ENCODE measurements at places on chromosomes 2 and 18.

DNA sequence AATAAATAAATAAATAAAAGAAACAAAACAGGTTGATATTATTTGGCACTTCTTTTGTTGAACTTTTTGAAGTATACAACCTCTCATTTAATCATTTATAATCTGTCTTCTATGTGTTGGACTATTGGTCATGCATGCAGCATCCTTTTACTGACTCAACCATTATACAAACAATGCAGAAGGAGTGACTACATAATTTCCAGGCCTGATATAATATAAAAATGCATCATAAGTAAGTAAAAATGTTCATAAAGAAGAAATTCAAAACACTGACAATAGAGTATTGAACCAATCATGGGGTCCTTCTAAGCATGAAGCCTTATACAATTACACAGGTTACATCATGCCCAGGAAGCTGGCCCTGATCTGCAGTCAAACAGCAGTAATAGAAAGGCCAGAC, 141.5 kb upstream of the FN1 start:
- no peak for DNase-seq

GRCh38 chr2:238601433-238602222, 174.9 kb downstream of the ASB1 start:
- DNase-seq: no peak

DNA sequence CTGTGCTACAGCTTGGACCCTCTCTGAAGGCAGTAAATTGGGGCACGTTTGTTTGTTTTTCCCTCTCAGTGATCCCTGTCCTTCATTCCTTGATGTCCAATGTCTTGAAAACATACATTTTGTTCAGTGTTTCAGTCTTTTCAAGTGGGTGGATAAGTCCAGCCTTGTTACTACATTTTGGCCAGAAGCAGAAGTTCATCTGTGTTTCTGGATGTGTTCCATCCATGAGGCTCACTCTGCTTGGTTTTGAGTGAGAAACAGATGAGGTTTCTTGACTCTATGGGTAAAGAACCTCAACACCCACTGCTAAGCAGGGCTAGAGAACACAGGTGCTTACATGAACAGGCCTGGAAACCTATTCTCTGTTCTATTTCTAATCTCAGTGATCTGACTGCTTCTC, 74.5 kb upstream of the RFX8 start:
- DNase-seq: no peak

DNA sequence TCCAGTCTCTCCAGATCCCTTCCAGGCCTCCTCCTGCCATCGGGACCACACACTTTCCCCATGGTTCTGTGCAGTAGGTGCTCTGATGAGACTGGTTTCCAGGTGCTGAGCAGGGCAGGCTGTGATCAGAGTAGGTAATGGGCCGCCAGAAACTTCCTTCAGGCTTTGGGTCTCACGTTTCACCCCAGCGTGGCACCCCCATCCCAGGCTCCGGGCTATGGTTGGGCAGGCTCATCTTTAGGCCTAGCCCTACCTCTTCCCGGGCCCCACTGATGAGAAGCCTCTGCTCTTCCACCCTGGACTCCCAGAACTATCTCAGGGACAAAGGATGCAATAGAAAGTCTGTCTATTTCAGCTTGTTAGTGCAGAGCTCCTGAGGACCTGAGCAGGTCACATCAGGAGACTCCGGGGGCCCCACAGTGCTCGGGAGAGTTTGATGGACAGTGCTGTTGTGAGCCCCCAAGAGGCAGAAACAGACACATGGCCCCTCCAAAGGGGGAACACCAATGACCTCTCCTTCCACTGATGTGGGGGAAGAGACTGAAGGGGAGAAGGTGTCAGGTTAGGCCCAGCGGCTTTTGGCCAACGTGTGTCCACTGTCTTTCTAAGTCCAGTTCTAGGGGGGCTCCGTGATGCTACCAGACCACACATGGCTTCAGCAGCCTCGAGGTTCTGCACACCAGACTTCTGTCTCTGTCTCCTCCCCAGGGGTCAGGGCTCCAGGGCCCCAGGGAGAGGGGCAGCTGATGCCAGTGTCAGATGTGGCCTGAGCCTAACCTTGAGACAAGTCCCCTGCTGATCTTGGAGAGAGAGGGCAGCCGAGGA, 5.8 kb upstream of the PROM2 start:
- no peak for DNase-seq

DNA sequence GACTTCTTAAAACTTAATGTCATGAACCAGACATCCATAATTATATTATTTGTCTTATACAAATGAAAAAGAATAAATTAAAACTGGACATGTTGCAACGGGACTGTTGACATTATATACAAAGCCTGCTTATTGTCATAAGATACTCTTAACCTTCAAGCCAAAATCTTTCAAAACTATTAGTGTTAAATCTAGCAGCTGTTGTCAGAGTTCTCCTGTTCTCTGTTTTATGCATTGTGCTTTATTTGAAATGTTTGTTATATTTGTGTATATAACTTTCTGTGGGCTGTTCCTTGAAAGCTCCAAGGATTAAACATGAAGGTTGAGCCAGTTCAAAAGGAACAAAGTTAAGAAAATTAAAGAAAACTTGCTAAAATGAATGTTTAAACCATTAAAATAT, 335.5 kb upstream of the NT5C1B start:
- DNase-seq: no peak

DNA sequence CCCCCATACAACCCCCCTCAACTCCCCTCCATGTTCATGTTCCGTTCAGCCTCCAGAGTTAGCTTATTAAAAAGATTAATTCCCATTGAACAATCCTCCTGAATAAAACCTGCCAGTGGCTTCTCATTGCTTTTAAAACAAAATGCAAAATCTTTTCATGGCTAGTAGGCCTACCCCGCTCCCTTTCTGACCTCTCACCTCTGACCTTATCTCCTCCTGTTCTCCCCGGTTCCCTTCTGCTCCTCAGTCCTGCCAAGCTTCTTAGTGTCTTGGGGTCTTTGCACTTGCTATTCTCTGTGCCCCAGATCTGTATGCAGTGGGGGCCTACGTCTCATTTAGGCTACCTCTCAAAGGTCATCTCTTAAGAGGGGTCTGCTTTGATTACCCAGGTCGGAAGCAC, 64.3 kb downstream of the RHOB start:
- no peak for DNase-seq

DNA sequence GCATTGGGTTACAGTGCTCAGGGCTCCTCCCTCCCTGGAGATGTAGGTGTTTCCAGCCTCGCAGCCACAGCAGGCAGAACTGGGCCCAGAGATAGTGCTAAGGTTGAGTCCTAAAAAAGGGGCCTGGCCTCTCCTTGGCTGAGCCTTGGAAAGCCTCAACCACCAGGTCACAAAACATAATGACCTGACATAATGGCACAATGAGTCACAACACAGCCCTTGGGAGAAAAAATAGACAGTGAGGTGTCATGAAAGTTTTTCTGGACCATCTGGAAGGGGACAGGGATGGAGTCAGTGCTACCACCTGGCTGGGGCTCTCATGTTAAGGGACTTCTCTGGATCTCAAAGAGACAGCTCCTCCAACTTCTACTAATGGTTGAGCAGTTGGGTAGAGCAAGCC, 92.4 kb upstream of the LCLAT1 start:
- DNase-seq: no peak

- DNase-seq: no peak
Observed at GRCh38 chr2:135149251-135149650, 97.2 kb downstream of the RAB3GAP1 start.

- no peak for DNase-seq
Observed at GRCh38 chr2:222734703-222735014, 63.2 kb downstream of the MOGAT1 start.

- DNase-seq: no peak
Observed at GRCh38 chr2:151862700-151863099, 34.5 kb upstream of the ARL5A start.

DNA sequence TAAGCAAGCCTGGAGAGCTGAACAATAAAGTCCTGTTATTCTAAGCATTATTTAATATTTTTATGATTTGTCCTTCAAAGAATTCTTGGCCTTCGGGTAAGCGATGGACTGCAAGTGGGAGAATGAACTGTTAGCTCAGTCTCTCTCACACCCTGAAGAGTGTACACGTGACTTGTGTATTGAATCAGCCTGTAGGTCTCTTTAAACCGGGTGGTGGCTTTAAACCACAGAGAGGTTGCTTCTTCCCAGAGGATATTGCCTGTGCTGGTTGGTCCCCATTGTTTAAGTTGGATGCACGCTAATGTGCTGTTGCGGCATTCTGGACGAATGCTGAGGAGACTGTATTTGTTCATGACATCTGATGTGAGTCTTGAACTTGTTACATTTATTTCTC, 183.3 kb downstream of the LTBP1 start:
- DNase-seq: no peak

GRCh38 chr2:10884574-10884975, 27.2 kb upstream of the KCNF1 start:
- no peak for DNase-seq

DNA sequence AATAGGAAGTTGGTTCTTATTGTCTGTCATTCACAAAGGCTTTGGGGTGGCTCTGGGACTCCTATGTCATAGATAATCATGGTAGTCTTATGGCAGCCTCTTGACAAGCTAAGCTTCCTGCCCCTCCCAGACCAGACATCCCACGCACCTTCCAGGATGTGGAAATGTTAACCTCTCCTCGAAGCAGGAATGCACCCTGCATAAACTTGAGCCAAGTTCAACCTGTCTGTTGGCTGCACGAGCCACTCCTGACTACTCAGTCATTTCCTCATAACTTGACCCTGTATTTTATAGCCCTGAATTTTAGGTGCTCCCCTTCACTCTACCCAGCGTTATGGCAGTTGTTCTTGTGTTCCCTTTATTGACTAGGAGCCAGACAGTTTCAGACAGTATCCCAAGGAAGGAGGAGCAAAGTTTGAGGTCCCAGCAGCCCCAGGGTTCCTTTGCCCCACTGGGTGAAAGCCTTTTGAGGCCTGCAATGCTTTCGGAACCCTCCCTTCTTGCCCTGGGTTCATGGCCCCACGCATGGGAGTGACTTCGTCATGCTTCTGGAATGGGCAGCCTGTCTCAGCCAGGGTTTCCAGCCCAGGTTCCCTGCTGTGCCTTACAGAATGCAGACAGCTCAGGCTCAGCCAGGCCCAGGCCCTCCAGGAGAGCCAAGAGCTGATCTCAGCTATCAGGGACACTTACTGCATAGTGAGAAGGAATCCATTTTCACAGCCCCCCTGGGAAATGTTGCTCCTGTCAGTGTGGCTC, 15.6 kb upstream of the INO80C start:
- DNase-seq: no peak

GRCh38 chr2:236903978-236904377, 181.7 kb upstream of the COPS8 start:
- DNase-seq: no peak

GRCh38 chr2:74719066-74719465, 65.0 kb downstream of the SEMA4F start:
- DNase-seq: no peak

GRCh38 chr2:54775710-54776109, 52.2 kb downstream of the EML6 start:
- no peak for DNase-seq

DNA sequence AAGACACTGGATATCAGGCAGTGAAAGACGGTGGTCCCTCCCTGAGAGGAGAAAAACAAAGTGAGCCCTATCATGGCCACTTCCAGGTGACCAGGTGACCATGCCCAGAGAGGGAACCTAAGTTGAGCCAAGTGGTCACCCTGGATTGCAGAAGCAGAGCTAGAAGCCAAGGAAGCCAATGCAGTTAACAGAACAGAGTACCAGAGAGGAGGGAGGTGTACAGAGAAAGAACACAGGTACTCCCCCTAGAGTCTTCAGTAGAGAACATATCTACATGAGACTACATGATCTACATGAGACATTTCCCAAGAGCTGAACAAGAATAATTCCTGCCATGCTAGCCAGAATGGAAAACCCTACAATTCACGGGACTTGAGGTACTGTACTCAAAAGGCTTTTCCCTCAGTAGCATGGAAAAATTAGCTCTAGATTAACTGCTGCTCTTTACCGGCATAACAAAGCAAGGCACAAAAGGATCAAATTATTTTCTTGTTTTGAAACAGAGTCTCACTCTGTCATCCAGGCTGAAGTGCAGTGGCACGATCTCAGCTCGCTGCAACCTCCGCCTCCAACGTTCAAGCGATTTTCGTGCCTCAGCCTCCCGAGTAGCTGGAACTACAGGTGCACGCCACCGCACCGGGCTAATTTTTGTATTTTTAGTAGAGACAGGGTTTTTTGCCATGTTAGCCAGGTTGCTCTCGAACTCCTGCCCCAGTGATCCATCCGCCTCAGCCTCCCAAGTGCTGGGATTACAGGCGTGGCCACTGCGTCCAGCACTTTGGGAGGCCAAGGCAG, 23.5 kb downstream of the ROCK2 start:
- no peak for DNase-seq

DNA sequence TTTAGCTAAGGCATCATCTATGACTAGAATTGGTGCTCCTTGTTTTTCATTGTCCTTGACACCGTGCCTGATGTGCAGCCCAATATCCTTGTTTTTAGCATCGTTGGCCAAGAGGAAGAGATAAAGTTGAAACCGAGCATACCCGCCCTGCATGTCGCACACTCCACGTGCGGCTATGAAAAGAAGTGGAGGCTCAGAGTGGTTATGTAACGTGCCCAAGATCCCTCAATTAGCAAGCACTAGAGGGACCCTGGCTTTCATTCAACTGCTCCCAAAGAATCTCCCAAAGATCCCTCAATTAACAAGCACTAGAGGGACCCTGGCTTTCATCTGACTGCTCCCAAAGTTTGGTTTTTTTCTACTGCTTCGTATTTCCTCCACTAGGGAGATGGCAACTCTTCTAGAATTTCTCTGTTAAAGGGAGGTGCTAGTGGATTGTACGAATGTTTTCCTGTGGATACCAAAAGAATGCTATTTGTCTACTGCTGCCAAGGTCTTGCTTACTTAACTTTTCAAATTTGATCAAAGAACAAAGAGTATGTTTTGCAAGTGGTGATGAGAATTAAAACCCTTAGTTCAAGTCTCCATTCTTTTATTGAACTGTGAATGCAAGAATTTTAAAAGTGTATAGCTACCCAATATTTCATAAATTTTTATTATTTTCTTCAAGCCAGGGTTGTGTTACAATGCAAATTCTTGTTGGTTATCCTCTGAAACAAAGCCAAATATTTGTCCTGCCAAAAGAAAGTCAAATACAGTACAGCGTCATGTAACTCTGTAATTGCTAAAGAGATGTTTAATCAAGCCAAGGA, 92.1 kb downstream of the AOX1 start:
- DNase-seq: no peak

Data from stimulated activated CD4-positive, alpha-beta T cell treated with anti-CD3 and anti-CD28 coated beads, Interleukin-1b, Interleukin-23, amount 100 ng/mL, for 24 hours (primary cell).